Naive thymus-derived CD4-positive, alpha-beta T cell (primary cell): ENCODE measurements at places on chromosomes 3 and 15. TPM values are rescaled to one million over a fixed set of nuclear protein-coding genes. Genes with fewer than 3 reads are reported as not detected.

DNA sequence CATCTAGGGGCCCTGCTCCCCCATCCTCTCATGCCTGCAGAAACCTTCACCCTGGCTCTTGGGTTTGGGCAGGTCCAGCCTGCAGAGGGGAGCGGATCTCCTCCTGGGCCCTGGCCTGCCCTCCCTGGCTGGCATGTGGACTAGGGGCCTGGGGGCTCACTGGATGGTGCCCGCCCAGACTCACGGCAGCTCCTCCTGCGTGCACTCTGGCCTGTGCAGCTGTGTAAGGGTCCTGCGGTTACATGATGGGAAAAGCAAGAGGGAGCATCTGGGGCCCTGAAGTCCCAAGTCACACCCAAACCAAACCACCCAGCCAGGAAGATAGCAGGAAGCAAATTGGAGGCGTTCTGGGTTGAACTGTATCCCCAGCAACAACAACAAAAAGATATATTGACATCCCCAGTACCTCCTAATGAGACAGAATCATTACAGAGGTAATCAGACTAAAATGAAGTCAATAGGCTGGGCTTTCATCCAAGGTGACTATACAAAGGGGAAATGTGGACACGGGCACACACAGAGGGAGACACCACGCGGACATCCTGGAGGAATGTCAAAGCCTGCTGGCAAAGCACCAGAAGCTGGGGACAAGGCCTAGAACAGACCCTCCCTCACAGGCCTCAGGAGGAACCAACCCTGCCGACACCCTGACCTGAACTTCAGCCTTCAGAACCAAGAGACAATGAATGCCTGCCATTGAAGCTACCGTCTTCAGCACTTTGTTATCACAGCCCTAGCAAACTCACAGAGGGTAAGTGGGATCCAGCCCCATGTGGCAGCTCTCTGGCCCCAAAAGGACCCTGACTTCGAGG lies 10.4 kb upstream of the CLK3 start:
- no peak for DNase-seq

DNA sequence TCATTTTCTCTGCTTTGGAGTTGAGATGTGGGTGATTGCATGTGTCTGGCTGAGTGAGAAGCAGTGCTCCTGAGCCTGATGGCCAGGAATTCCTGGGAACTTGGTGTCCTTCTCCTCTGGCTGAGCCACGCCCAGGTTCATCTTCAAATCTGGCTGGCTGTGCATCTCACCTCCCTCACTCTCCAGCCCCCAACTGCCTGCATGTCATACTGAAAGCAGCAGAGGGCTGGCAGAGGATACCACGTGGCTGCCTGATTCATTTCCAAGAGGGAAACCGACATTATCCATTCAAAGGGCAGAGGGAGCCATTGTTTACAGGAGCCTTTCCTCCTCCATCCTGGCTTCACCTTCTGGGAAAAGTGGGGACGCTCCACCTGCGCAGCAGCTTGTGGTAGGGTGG lies 57.4 kb downstream of the ABHD5 start:
- DNase-seq, result no peak

The IL17RE gene
- not detected for polyA plus RNA-seq

The SLC6A11 gene
- polyA plus RNA-seq, result not detected

GRCh38 chr3:25080461-25080860 lies 347.6 kb upstream of the RARB start:
- DNase-seq, result no peak

GRCh38 chr3:141739731-141740130 lies 1.6 kb downstream of the RNF7 start:
- DNase-seq, result no peak
